H1 (cell line): ENCODE measurements at places on chromosomes 16 and 17.

- DNase-seq: no peak
Observed at GRCh38 chr17:42348104-42348503, 40.1 kb downstream of the STAT3 start.

- no peak for DNase-seq
Observed at GRCh38 chr16:72240466-72240865, 68.5 kb upstream of the PMFBP1 start.

- DNase-seq: no peak
Observed at GRCh38 chr16:7394720-7395336, 62.2 kb downstream of the RBFOX1 start.

- DNase-seq: no peak
Observed at GRCh38 chr17:18031955-18032354, 7.0 kb downstream of the ATPAF2 start.

DNA sequence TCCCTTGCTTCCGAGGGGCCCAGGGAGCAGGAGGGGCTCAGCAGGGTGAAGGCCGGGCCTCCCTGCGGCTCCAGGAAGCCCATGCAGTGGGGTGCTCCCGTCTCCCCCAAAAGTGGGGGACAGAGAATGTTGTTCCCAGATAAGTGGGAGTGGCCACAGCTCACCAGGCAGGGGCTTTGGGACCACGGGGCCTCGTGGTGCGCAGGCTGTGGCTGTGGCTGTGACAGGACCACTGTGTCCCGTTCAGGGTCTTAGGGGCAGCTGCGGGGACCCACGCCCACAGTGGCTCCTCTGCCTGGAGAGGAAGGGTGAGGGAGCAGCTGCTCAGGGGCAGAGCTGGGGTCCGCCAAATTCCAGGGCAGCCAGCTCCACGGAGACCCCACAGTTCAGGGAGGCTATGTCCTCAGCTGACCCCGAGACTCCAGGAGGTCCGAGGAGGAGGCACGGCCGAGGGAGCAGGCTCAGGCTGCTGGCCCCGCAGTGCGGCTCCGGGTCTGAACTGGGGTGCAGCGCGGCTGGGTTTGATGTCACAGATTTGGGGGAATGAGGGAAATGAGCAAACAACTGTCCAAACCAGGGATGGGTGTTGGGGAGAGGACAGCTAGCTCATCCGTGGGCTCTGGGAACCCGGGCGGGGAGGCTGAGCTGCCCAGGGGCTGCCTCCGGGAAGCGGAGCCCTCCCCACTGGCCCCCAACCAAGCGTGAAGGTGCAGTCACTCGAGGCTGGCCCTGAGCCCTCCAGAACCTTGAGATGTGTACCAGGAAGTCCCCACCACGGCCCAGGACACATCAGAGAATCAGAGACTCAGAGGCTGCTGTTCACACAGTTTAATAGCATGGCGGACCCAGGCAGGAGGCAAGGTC is 23.4 kb downstream of the TPSD1 start:
- DNase-seq: no peak

DNA sequence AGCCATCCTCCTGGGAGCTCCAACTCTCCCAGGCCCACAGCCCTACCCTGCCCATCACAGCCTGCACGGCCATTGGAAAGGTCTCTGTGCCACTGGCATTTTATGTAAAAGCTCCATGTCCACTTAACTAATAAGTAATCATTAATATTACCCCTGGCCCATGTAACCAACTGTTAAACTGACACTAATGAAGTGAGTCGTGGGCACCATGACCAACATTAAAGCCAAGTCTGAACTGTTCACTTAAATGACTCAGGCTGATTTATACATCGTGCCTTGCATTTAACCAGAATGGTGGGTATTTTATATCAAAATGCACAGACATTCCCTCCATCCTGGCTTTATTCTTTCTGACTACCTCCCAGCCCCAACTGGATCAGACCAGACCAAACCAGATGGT is 229.3 kb downstream of the SOX9 start:
- DNase-seq: no peak

- DNase-seq: no peak
Observed at GRCh38 chr17:65627891-65628643, 66.6 kb upstream of the AXIN2 start.

DNA sequence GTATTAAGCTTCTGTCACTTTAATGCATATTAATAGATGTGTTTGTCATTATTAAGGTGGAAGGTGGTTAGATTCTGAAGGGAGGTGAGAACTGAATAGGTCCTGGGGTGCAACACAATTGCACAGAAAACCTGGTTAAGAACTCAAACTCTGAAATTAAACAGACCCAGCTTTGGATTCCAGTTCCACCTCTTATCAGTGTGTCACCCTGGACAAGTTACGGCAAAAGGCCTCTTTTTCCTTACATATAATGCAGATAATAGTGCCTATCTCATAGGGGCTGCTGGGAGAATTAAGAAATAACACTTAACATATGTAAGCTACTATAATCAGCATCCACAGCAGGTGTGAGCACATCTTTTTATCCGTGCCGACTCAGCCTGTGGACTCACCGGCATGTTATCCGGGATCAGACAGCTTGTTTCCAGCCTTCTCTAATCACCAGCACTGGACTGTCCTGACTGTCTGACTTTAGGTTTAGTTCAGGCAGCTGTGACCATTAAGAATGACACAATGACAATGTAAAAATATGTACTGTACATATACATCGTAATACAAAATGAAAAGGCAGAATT is 31.4 kb downstream of the TEX2 start:
- no peak for DNase-seq

DNA sequence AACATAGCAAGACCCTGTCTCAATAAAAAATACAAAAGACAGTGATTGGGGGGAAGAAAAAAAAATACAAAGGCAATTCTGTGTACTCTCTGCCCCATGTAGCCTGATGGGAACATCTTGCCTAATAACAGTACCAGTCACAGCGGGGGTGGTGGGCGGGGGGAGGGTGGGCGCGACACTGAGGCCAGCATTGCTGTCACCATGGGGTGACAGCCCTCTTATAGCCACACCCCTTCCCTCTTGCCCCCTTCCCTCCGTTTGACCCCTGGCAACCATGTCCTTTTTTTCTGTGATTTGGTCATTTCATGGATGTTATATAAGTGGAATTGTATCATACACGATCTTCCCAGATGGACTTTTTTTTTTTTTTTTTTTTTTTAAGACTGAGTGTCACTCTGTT is 80.9 kb downstream of the DNAH17 start:
- DNase-seq: no peak

DNA sequence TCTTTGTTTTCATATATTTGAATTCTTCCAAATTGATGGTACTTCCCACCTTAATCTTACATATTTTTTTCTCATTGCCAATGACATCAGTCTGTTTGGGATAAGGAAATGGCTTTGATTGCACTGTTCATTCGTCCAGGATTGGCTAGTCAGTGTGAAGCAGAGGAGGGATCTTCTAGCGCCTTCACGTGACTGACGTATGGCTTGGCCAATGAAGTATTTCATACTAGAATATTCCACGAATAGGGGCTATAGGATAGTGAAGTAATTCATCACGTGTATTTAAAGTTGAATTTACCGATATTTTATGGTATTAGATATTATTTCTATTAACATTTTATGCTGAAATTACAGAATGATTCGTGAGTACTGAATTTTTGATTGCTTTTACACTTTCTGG is 178.7 kb upstream of the ZFHX3 start:
- no peak for DNase-seq

DNA sequence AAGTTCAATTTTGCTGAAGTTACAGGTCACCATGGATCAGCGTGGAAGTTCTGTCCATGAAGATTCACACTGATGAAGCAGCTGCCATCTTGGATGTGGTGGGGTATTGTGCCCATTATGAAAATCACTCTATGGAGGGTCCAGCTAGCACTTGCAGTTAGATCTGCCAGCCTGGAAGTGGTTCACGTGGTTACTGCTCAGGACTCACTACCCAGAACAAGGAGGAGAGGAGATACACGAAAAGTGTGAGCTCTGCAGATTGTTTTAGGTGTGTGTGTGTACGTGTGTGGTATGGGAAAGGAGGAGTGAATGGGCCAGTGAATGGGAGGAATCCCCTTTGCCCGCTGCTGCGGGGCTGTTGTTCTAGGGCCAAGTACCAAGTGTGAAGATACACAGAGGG is 333.4 kb downstream of the MAF start:
- DNase-seq: no peak

- no peak for DNase-seq
Observed at GRCh38 chr16:8848939-8849391, 19.8 kb downstream of the CARHSP1 start.

- no peak for DNase-seq
Observed at GRCh38 chr17:35733366-35733765, 1.9 kb downstream of the RASL10B start.

DNA sequence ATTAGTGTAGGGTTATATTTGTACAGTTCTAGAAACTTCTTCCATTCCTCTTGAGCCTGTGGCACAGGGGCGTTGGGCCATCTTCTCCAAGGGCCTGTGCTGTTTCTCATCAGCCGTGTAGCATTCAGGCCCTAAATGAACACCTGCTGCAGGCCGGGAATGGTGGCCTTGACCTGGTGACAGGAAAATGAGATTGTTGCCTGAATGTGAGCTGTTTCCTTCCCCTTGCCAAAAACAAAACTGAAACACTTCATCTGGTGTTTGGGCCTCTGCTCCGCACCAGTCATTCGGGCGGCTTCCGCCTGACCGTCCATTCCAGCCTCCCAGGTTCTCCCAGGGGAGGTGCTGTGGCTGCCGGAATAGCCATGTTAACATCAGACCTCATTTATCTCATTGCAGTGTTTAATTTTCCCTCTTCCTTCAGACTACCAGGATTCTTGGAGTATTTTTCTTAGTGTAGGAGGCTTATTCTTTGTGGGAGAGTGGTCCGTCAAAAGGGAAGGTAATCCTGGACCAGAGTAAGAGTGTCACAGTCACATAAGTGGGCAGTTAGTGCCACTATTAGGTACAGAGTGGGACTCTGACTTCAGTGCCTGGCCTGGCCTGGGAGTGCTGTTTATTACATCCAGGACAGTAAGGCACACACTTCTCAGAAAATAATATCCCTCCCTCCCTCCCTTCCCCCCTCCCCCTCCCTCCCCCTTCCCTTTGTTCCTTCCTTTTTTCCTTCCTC is 61.9 kb downstream of the WWP2 start:
- DNase-seq: no peak

DNA sequence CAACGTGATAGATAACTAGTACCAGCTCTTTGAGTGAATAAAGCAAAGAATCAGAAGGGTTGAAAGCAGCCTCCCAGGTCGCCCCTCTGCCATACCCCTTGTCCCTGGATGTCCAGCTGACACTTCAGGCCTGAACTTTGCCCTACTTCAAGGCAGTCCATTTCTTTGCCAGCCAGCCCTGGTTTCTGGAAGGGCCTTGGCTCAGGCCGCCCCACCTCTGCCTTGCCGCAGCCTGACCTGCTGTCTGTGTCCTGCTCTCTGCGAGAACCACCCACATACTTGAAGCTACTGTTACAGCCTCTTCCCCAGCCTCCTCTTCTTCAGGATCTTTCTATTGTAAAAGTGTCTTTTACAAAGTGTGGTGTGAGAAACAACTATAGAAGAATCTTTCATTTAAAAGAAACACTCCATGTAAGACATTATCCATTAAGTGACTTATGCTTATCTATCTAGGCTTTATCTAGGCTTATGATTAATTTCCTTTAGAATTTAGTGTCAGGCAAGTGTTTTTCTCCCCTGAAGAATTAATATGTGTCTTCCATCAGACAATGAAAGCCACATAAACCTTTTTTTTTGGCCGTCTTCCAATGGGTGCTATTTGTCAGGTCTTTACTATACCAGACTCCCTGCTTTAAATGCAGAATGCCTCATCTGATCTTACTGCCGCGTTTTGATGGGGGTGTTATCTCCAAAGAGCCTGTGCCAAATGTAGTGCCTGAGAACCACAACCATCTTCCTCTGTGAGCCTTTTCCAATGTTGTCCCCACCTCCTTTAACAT is 133.9 kb downstream of the SOCS1 start:
- no peak for DNase-seq

GRCh38 chr17:73815474-73815873 is 171.2 kb upstream of the SDK2 start:
- DNase-seq: no peak

GRCh38 chr16:56295059-56295665 is 103.9 kb downstream of the GNAO1 start:
- DNase-seq: no peak

- no peak for DNase-seq
Observed at GRCh38 chr16:60811051-60811608, 1225.1 kb downstream of the CDH8 start.

DNA sequence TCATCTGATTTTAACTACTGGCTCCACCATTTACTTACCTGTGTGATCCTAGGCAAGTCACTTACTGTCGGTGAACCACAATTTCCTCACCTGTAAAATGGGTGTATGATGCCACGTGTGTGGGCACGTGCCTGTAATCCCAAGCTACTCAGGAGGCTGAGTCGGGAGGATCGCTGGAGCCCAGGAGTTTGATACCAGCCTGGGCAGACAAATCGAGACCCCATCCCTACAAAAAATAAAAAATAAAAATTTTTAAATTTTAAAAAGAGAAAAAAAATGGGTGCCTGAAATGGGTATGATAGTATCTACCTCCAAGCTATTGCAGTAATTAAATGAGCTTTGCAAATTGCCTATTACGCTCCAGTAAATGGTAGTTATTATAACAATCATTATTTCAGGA is 225.3 kb downstream of the CCDC182 start:
- DNase-seq: no peak

DNA sequence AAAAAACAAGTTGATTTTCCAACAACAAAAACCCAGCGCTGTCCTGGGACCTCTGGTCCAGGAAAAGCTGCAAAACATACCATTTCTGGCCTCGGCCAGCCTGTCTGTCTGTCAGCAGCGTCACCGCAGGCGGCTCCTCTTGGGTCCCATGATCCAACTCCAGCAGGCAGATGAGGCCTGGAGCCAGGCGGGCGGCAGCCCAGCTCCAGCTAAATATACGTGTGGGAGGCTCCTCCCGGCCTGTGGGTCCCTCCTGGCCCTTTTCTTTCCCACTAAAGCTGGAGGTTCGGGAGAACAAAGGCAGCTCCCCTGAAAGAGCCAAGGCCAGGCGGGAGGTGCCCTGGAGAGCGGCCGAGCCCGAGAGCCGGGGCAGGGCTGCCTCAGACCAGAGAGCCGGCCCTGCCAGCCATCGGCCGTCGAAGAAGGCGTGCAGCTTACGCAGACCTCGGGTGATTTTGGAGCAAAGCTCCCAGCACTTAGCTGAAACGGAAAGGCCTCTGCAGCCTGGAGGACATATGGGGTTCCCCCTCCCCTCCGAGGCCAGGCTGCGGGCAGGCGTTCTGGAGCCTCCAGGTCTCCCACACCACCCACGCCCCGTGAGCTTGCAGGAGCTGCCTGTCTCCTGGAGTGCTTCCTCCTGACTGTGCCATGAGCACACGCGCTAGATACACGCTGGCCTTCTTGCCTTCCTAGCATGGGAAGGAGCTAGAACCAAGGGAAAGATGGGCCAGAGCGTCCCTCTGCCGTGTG is 19.9 kb upstream of the JPH3 start:
- DNase-seq: no peak

- peak; percentile 74 for DNase-seq
Observed at GRCh38 chr16:50467943-50468748, 80.0 kb upstream of the NKD1 start.

GRCh38 chr17:40916366-40916765 is 21.1 kb downstream of the KRT23 start:
- DNase-seq: no peak

- no peak for DNase-seq
Observed at GRCh38 chr17:45833920-45834319, 10.8 kb upstream of the SPPL2C start.

- no peak for DNase-seq
Observed at GRCh38 chr16:87780385-87780989, 14.7 kb upstream of the KLHDC4 start.
